ENCODE measurements at places on chromosomes 11 and 22.

DNA sequence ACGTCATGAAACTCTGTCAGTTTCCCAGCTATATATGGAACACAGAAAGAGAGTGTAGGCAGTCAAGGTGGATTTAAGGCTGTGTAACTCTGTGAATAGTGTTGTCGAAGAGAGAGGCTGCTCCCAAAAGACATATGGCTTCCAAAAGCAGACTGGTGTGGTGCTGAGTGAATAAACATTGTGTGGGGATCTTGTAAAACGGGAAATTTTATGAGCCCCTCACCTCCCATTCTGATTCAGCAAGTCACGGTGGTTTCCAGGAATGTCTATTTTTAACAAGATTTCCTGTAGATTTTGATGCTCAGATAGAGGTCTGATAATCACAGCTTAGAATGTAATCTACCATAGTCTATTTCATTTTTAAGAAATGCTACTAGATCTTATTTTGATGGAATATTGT, 67.9 kb downstream of the SESN3 start:
- DNase-seq = no peak

DNA sequence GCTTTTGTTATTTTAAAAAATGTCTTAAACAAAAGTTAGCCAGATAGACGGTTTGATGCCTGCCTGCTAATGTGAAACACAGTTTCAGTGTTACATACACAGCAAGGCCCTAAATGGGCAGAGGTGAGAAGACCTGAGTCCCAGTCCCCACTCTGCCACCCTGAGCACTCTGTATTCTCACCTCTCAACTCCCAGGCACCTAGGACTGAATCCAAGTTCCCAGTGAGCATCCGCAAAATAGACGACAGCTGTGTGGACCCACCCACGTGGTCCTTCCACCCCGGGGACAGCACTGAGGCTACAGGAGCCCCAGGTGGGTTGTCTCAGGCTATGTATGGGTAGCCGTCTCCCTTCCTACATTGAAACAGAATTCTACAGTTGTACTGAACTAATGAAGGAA, 111.5 kb downstream of the RPL27A start:
- DNase-seq = no peak

DNA sequence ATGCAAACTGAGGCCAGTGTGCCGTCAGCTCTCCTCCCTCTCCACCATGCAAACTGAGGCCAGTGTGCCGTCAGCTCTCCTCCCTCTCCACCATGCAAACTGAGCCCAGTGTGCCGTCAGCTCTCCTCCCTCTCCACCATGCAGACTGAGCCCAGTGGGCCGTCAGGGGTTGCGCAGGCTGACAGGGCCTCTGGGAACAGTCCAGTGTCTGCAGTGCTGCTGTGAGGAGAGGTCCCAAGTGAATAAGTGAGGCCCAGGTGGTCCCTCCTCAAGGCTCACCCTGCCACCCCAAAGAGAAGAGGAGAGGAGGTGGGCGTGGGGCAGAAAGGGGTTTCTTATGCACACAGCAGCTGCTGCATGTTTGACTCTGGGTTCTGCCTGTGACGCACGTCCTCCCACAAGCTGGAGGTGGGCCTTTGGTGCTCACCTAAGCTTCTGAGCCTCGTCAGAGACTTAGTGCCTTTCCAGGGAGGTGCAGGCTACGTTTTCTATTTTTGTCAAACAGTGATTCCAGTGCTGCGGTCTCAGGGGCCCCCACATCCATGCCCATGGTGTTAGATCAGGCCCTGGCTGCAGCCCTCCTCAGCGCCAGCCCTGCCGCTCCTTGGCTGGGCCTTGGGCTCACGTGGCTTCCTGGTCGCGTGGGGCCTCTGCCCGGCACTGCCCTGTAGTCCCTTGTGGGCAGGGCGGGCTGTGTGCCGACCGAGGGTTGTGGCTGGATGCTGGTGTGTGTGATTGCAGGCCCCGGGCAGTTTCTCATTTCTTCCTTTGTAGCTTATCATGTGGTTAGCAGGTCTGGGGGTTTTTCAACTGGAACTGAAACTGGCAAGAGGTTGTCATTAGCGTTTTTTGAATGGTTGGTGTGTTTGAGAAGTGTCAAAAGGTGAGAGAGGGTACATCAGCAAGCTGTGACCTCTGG, 7.1 kb downstream of the TPCN2 start:
- DNase-seq = no peak

GRCh38 chr11:128660947-128661346, 32.9 kb upstream of the FLI1 start:
- no peak for DNase-seq

GRCh38 chr11:727859-728748, 19.2 kb upstream of the TALDO1 start:
- peak; percentile 91 for DNase-seq

GRCh38 chr11:69647390-69647748, 6.4 kb downstream of the CCND1 start:
- DNase-seq = no peak

GRCh38 chr11:20566591-20567434, 32.6 kb upstream of the SLC6A5 start:
- DNase-seq = no peak

GRCh38 chr11:62456630-62457029, 37.8 kb downstream of the SCGB1A1 start:
- no peak for DNase-seq

- no peak for DNase-seq
Observed at GRCh38 chr11:96102664-96103078, 178.8 kb upstream of the MTMR2 start.

DNA sequence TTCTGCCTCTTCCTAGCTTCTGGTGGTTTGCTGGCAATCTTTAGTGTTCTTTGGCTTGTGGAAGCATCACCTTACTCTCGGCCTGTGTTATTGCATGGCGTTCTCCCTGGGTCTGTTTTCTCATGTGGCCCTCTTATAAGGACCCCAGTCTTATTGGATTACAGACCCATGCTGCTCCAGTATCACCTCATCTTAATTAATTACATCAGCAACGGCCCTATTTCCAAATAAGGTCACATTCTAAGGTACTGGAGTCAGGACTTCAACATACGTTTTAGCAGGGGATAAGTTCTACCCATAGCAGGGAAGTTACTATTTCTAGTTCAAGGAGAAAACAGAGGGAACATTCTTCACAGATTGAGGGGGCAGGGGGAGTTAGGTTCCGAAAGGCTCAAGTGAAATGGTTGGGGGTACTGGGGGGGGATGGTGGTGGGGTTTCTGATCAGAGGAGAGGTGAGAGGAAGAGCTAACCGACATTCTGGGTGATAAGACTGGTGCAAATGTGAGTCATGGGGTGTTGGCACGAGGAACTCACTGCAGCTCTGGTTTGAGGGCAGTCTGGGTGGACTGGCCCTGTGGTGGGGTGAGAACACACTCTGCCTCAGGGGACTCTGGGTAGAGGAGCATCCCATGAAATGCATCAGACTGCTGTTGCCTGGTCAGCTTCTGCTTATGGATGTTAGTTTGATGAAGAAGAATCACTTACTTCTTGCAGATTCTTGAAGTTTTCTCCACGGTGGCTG, 51.5 kb upstream of the ZBED5 start:
- DNase-seq = no peak

- DNase-seq = peak; percentile 34
Observed at GRCh38 chr11:28176351-28176750, 68.2 kb downstream of the METTL15 start.

DNA sequence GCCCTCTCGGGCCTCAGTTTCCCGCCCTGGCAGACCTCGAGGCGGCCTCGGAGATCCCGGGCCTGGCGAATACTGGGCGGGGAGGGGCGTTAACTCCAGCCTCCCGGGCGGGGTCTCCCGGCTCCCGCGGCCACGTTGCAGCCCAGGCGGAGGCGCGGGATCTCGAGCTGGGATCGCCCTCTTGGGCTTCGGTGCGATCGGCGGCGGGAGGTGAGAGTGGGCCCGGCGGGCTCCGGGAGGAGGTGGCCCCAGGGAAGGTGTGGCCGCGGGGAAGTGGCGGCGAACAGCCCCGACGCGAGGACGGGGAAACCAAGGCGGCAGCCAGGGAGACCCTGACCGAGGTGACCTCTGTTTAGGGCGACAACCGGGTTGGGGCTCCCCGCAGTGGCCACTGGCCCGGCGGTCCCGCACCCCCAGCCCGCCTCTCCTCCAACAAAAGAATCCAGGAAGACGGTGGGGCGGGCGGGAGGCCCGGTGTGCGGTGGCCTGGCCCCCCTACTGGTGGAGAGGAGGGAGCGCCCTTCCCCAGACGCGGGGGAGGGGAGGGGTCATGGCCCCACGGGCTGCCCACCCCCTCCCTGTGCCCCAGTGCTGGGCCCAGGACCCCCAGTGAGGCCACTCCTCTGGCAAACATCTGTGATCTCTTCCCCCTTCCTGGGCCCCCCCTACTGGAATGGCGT, at the start of gene PHETA2:
Gene PHETA2, plus strand, starts transcription at position 117 of the 680 bp plus-strand sequence. CDS start 3,046 bp downstream, outside the sequence.
- no peak for DNase-seq

- no peak for DNase-seq
Observed at GRCh38 chr11:10807493-10808234, 1.1 kb downstream of the EIF4G2 start.

GRCh38 chr11:68009391-68010089, 587 bp upstream of the ALDH3B1 start:
- no peak for DNase-seq

DNA sequence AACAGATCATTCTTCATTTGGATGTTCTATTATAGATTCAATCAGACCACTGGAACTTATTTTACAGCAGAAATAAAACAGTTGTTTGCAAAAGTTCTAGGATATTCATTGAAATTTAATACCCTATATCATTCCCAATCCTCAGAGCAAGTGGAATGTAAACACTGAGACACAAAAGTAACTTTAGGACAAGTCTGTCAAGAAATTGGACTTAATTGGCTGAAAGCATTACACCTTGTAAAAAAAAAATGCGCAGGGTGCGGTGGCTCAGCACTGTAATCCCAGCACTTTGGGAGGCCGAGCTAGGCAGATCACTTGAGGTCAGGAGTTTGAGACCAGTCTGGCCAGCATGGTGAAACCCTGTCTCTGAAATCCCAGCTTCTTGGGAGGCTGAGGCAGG, 29.9 kb upstream of the TMEM123 start:
- no peak for DNase-seq

- no peak for DNase-seq
Observed at GRCh38 chr11:45209891-45210699, 63.7 kb downstream of the PRDM11 start.

DNA sequence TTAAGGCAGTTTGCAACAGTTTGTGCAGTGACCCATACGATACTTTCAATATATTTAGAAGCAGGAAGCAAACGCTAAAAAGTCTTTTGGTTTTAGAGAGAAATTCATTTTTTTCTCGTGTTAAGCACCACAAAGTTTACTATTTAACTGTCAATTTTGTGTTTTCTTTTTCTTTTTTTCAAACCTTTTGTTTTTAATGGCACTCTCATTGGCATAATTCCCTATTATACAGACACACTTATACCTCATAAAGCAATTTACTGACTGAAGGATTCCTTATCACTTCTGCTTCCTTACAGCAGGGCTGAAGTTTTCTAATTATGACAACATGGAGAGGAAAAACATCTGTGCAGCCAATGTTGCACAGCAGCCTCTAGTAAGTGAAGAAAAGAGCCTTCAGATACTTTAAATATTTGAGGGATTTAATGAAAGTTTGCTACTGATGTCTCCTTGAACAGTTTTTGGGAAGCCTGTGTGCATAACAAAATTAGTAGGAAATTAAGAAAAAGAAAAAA, 2191.2 kb downstream of the LRRC4C start:
- DNase-seq = no peak

GRCh38 chr11:113732092-113732491, 26.0 kb upstream of the TMPRSS5 start:
- no peak for DNase-seq

- no peak for DNase-seq
Observed at GRCh38 chr22:43218786-43219185, 31.9 kb upstream of the TTLL12 start.

DNA sequence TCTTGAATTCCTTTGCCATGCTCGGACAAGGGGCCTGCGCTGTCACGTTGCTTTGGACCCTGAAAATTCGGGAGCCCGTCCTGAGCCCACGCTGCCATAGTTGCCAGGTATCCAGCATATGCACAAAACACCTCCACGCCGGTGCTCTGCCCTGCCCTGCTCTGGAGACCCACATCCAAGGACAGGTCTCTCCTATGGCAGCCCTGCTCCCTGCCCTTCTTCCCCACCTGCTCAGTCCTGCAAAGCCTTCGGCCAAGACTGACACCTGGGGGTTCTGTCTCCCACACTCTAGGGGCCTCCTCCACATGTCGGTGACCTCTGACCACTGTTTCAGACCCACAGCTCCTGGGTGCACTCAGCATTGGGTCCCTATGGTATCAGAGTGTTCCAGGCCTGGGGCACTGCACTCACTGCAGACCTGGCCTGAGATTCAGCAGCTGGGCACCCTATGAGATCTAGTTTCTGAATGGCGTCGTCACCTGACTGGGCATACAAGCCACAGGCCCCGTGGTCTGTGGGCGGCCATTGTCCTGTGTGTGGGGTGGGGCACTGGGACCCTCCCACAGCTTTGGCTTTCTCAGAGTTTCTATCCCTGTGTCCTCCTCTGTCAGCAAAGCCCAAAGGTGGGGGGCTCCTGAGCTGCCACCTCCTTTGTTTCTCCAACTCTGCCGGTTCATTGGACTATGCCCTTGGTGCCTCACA, 2.0 kb upstream of the KRTAP5-6 start:
- DNase-seq = no peak

GRCh38 chr11:75597636-75598035, 35.6 kb downstream of the SERPINH1 start:
- DNase-seq = peak; percentile 36

GRCh38 chr22:18931905-18932652, 4.0 kb downstream of the PRODH start:
- DNase-seq = no peak

GRCh38 chr11:326842-327580, 6.4 kb upstream of the IFITM3 start:
- no peak for DNase-seq

Measured in HCT116 (cell line).